ENCODE measurements at places on chromosomes 5 and 9. TPM values are rescaled to one million over a fixed set of nuclear protein-coding genes. Genes with fewer than 3 reads are reported as not detected.

- no peak for DNase-seq
These were observed 3.4 kb downstream of the EPB41L4B start for GRCh38 chr9:109317311-109317978.

DNA sequence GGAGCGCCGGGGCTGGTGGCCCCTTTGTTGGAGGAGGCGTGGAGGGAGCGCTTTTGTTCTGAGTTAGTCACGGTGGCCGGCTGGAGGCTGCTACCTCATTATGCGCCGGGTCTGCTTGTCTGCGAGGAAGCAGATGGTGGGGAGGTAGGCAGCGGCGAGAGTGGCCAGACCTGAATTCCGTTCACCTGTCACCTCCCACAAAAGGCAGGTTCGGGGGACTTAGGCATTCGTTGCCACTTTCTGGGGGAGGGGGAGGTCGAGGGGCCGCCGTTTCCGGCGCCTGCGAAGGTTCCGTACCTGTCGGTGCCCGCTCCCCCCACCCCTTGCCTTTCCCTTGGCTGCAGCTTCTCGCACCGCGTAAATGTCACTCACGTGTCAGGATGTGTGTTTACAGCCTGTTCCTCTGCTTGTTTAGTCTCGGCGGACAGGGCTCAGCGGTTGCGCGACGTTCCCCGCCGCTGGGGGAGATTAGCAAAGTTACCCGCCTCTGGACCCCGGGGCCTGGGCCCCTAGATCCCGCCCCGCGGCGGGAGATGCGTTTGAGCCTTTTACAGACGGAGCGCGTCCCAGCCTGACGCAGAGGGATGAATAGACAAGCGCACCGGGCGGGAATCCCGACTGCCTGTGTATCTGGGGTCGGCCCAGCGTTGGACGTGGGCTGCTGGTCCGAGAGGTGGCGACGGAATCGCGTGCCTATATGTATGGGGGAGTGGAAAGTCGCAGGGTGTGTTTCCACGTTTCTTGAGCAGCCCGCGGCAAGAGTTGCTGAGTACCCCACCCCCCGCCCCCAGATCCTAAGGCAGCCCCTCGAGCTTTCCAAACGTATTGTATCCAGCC lies 2.7 kb upstream of the LHX2 start:
- DNase-seq: no peak

DNA sequence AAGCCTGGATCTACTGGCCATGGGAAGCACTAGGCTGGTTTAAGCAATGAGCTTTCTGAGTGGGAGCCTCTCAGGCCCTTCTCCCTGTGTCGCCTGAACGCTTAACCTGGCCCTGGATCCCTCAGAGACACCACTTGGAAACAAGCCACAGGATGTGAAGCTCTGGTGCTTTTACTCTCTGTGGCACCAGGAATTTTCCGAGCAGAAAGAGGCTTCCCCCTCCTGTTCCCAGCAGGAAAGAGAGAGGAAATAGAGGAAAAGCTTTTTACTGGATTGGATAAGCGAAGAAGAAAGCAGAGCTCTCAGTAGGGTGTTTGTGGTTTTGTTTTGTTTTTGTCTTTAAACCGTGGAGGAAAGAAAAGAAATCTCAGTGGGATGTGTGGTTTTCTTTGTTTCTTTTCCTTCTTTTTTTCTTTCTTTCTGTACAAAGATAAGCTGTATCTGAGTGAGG lies 34.5 kb downstream of the COL15A1 start:
- DNase-seq: no peak

ENHO gene
- polyA plus RNA-seq: 1.7 TPM

GRCh38 chr9:114720086-114720676 lies 38.2 kb upstream of the TEX48 start:
- DNase-seq: no peak

GRCh38 chr5:6727231-6727630 lies 14.0 kb downstream of the TENT4A start:
- no peak for DNase-seq

DNA sequence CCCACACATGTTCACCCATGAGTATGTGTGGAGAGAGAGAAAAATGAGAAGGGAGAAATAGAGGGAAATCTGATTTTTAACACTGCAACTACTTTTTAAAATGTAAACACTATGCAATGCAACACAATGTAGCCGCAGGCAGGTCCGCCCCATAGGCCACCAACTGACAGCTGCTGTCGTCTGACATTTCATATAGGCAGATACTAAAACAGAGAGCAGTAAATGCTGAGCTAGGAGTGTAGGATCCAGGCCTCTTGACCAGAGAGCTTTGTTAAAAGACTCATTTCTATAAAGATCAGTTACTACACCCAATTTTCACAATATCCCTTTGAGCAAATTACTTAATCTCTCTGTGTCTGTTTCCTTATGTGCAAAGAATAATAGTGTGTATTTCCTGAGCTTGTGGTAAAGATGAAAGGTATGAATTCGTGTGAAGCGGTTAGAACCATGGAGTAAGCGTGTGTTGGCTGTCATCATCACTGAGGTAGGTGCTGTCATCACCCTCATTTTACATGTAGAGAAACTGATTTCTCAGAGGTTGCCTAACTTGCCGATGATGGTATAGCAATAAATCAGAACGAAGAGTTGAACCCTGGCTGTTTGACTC lies 55.2 kb upstream of the PDE8B start:
- DNase-seq: no peak

DNA sequence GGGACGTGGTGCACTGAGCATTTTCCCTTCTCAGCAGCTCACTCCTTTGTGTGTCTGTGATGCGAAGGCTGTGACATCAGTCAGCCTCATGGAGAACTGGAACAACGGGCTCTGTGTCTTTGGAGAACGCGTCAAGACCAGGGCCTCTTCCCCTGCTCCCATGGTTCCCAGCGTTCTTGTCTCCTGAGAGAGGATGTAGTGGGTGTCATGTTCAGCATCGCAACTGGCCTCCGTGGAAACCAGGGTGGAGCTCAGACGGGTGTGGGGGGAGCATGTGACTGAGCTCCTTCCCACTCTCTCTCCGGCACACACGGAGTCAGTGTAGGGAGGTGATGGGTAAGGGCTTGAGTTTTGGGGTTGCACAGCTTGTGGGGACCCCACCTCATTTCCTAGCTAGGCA lies 59.7 kb downstream of the TENT4A start:
- no peak for DNase-seq

GRCh38 chr5:56024810-56025150 lies 30.0 kb upstream of the IL6ST start:
- DNase-seq: no peak

JAK2 gene
- polyA plus RNA-seq: 14.6 TPM

DNA sequence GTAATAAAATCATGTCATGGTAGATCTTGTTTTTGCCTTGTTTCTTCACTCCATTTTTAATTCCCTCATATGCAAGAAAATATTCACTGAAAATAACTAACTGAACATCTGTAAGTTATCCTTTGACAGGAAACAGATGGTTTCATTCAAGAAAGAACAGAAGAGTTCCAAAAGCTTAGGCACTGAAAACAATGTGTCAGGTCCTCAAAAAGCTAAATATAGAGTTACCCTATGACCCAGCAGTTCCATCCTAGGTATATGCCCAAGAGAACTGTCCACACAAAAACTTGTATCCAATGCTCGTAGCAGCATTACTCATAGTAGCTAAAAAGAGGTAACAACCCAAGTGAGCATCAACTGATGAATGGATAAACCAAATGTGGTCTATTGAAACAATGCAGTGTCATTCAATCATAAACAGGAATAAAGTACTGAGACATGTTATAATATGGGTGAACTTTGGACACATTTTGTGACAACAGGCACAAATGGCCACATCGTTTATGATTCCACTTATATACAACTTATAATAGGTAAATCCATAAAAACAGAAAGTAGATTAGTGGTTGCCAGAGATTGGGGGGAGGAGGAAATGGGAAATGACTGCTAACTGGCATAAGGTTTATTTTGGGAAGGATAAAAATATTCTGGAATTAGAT lies 231.0 kb downstream of the FRMD3 start:
- DNase-seq: no peak

- no peak for DNase-seq
These were observed 31.4 kb upstream of the FAT2 start for GRCh38 chr5:151622367-151623088.

- DNase-seq: no peak
These were observed at the start of gene PROP1 for GRCh38 chr5:177995691-177996595. PROP1 (minus strand) TSS chr5:177996242; CDS start chr5:177995933, 309 bp downstream.

DNA sequence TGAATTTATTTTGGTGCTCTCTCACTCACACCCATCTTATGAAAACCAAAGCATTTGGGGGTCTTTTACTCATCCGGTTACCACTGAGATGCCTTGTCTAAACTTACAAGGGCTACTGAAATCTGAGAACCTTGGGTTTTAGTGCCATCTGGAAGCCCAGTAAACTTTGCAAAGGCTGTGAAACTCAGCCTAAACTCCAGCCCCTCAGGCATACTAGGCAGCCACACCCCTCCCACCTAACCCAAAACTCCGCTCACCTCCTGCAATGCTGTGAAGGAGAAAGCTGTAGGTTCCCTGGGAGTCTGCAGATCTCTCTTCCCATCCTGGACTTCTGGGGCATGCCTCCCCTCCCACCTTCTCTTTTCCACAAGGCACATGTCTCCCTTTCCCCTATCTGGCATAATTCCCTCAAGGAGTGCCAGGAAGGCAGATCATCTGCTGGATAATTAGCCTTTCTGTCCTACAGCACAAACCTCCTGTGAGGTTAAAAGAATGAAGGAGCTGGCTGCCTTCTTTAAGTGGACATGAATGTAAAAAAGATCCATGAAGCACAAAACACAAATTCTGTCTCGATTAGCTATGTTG lies 71.5 kb upstream of the ANXA1 start:
- DNase-seq: no peak

DNA sequence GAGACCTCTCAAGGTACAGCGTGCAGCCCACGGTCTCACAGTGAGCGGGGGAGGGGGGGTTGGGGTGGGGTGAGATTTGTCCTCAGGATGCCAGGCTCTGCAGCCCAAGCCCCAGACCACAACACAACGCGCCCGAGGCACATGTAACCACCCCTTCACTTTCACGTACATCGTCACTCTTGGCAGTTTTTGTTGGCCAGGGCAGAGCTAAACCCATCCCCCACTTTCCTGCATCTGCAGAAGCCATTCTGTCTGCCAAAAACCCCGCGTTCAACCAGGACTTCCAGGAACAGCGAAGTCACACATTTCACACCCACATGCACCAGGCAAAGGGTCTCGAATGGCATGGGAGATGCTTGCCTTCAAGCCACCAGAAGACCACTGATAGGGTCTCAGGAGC lies 9.4 kb upstream of the SMIM23 start:
- no peak for DNase-seq

- DNase-seq: peak; percentile 69
These were observed 133.3 kb upstream of the RAI14 start for GRCh38 chr5:34522599-34523386.

DNA sequence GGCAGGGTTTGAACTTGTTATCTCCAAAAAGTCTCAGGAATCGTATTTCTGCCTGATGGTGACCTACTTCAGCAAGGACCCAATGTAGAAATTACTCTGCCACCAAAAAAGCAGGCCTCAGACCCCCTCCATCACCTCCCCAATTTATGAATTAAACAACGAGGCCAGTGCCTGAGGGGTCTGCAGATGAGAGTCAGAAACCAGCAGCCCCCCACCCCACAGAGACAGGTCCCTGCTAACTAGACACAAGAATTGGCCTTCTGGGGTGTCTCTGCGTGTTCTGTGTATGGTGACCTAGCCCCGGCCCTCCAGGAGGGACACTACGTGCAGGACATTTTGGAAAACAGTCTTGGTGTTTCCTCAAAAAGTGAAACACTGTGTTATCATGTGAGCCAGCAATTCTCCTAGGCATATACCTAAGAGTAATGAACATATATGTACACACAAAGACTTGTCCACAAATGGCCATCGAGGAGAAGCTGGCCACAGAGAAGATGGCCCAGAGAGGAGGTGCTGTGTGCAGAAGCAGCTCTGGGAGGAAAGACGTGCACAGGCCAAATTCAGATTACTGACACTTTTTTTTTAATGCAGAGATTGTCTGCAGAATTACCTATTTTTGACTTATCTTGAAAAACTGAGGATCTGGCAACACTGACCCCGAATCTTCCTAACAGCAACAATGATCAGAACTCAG lies 93.8 kb downstream of the ADAMTS2 start:
- no peak for DNase-seq
